Esophagus squamous epithelium (tissue), 5 donors: ENCODE measurements at places on chromosomes 5 and 9.

DNA sequence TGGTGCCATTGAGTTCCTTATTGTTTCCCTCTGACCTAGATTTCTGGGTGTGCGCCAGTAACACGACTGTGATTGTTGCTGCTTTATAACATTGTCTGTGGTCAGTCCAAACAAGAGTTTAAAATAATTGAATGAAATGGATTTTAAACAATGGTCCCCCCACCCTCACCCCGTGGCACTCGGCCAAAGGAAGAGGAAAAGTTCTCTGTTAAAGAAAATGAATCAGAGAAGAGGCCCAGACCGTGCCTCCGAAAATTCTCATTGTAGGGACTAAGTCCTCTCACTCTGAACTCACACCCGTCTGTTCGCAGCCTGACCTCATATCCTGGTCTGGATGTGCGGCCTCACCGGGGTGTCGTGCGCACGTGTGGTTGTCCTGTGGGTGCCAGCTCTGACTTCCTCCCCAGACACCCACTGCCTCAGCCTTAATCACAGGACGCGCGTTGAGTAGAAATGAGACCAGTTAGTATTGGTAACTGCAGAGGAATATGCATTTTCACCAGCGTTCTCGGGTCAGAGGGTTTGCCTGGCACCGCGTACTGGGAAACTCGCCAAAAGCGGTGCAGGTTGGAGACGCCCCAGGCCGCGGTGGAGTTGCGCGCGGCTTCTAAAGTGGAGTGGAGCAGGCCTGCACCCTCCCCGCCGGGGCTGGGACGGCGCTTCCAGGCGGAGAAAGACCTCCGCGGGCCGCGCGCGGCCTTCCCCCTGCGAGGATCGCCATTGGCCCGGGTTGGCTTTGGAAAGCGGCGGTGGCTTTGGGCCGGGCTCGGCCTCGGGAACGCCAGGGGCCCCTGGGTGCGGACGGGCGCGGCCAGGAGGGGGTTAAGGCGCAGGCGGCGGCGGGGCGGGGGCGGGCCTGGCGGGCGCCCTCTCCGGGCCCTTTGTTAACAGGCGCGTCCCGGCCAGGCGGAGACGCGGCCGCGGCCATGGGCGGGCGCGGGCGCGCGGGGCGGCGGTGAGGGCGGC, at the start of gene ABL1:
Gene ABL1, plus strand, starts transcription at position 884 of the 966 bp plus-strand sequence. CDS start 193 bp downstream, outside the sequence.
- no peak for DNase-seq

- DNase-seq, result no peak
Measured at GRCh38 chr5:543351-543750, 19.1 kb upstream of the SLC9A3 start.

DNA sequence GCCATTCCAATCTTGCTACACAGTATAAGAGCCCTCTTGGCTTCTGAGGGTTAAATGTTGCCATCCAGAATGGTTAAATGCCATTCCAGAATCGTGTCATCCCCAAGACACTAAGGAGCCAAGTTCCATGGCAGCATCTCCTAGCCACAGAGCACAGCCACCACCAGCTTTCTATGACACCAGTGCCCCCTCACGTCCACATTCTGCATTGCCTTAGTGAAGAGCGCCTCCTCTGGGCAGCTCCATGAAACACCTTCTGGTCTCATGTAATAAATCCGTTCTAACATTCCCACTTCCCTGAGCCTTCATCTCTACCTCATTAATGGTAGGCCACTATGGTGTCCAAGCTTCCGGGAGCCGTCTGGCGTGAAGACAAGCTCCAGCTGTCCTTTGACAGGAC, 12.4 kb downstream of the CBY3 start:
- DNase-seq, result no peak

DNA sequence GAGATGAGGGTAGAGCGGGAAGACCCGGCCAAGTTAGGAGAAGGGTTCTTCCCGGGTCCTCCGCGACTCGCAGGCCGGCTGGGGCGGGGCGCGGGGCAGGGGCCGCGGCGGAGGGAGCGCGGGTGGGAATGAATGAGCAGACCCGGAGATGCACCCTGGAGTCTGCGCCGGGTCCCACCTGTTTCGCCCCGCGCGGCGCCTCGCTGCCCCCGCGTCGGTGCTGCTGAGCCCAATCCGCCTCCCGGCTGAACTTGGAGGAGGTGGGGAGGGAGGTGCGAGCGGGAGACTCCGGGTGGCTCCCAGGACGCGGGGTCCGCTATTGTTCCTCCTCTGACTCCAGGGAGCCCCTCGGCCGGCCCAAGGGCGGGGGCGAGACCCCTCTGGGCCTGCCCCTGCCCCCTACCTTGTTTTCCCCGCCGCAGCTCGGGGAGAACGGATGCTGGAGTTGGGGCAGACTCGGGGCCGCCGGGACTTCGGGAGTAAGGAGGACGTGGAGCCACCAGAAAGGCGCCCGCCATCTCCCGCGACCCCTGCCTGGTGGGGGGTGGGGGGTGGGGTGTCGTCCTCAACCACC, 659 bp downstream of the RAI14 start:
- DNase-seq, result no peak

- no peak for DNase-seq
Measured at GRCh38 chr5:74866596-74867162, 492 bp upstream of the FAM169A start.

GRCh38 chr5:115313632-115314031, 17.2 kb upstream of the CCDC112 start:
- DNase-seq, result no peak

DNA sequence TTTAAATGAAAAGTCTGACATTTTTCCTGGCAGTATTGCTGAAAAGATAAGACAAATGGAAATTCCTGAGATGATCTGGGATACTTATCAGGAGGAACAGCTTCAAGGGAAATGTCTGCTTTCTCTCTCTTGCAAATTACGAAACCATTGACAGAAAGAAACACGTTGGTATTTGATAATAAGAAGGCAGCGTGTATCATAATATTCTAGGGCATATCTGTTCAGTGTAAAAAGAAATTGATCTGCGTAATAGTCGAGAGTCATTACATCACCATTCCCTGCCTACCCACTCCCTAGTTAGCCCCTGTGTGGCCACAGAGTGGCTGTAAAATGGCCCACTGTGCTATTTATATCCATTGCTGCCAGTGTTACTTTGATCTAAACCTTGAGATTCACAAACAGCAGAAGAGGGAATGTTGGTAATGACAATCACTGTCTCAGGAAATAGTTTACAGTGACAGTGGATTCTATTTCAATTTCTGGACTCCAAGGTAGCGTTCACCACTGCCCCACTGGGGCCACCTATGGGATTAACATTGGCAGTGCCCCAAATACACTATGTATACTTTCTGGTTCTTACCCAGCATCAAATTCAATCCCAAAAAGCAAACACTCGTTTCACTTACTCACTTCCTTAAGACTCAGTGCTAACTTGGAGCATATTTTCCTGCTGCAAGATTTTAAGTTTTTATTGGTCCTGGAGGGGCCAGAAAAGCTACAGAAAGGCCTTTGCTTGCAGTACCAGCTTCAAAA, 133.4 kb upstream of the GAS1 start:
- DNase-seq, result no peak

DNA sequence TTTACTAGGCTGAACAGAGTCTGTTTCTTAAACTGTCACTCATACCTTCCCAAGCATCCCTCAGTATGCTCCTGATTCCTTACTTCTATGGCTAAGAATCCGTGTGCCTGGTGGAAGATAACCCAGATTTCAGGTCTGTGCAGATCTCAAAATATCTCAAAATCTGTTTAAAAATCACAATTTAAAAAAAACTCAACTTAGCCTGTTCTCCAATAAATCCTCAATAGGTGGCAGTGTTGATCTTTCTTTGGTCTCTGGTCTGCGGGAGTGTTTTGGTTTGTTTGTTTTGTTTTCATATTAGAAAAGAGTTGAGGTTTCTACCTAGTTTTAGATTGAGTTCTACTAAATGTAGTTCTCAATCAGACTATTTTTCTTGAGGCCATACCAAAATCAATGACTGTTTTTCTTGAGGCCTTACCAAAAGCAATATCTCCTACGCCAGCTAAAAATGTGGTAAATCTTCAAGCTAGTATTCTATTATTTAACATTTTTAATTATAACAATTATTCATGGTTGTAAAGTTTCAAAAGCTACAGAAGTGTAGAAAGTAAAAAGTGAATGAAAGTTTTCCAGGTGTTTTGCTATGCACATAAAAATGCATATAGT, 57.9 kb downstream of the TGFBR1 start:
- DNase-seq, result no peak

DNA sequence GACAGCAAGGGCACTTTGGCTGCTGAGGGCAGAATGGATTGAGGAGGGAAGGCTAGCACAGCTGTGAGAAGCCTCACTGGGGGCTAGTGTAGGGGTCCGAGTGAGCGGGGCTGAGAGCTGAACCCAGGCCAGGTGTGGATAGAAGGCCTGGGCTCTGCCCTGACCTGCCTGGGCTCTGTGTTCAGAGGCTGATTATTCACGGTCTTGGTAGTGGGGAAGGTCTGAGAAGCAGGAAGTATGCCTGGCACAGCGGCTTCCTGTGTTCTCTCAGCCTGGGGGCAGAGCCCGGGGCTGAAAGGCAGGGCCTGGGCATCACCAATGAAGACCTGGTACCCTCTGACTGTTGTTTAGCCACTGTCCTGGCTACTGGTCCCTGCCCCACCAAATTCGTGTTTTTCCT, 136.4 kb upstream of the TBC1D2 start:
- no peak for DNase-seq

- no peak for DNase-seq
Measured at GRCh38 chr5:175555168-175555785, 76.9 kb downstream of the SFXN1 start.

- DNase-seq, result no peak
Measured at GRCh38 chr5:52922384-52922783, 66.8 kb upstream of the ITGA2 start.

DNA sequence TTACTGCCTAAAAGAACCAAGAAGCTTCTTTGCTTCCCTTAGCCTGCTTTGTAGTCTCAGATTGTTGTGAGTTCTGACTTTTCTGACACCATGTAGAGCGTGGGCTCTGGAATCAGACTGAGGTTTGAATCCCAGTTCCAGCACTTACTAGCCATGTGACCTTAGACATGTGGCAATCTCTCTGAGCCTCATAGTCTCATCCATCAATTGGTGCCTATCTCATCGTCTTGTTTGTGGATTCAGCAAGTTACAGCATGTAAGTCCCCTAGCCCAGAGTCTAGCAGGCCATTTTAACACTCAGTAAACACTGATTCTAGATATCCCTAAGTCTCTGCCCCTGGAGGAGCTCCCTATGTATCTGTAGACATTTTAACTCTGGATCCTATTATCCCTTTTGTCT, 94.7 kb downstream of the ANGPTL2 start:
- DNase-seq, result no peak

DNA sequence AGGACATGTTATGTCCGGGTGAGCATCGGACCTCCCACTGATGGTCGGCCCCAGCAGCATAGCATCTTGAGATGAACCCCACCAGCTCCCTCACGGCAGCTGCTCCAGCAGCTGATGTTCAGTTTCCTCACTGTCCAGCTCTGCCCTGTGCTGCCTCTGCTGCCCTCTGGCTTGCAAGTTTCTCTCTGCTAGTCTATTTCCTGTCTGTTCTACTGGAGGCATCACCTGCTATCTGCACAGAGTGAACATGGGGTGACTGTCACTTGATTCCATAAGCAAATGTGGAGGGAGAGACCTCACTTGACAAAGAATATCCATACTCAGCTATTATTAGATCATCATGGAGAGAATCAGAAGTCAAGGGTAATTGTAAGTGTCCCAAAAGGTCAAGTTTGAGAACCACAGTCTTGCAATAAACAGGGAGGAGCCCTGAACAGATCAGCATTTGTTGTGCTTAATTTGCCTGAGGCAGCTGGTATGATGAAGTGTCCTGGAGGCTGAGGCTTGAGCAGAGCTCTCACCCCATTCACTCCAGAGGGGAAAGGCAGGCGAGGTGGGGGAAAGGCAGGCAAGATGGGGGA, 702.8 kb downstream of the SEMA5A start:
- DNase-seq, result no peak
